Lung (tissue), 17 donors: ENCODE measurements at places on chromosomes 5 and 9.

DNA sequence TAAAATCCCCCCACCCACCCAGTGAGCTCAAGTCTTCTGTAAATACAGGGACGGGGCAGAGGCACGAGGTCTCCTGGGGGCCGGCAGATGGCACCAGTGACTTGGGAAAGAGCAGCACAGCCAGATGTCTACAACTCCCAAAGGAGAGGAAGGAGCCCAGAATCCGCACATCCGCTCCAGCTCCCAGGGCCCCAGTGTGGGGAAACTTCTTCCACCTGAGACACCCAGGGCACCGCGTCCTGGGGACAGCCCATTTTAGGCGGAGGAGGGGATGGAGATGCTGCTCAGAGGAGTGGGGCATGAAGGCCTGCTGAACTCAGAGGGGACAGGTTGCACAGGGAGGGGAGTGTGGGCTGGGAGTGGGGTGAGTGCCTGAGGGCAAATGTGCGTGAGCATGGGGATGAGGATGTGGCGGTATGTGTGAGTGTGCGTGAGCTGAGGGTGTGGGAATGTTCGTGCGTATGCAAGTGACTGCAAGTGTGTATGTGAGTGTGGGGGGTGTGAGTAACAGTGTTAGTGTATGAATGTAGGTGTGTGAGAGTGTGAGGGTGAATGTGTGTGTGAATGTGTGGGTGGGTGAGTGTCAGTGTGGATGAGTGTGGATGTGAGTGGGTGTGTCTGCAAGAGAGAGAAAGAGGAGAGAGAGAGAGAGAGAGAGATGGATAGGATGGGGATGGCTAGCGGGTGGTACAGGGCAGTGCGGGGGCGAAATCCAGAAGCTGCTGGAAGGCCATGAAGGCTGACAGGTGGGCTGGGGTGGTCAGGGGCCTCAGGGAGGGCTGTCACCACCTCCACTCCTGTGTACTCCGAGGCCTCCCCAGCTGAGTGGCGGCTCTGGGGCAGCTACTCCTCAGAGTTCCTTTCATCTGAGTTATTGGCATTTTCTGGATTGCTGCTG lies 63.5 kb downstream of the DUSP1 start:
- peak; percentile 81 for DNase-seq

GRCh38 chr9:118000581-118000980 lies 296.4 kb downstream of the TLR4 start:
- no peak for DNase-seq

GRCh38 chr5:154411338-154411737 lies 34.5 kb upstream of the SAP30L start:
- DNase-seq: no peak

DNA sequence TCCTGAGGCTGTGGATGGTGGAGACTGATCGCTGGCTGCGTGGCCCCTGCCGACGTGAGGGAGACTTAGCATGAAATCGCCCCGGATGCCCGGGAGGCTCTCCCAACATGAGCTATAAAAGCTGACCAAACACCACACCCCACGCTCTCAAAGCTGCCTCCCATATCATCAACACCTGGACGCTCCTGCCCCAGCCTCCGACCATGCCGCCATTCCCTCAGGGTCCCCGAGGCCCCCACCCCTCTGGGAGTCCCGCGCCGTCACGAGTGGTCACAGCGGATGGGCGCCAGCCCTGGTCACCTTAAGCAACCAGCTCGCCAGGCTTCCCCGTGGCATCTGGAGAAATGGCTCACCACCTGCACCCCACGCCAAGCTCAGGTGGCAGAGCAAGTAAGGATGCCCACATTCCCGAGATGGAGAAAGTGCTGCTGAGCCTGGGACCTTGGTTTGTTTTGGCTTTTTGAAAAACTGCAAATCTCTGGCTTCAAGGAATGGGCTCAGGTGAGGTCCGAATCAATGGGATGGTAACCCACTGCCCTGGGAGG lies 196.0 kb downstream of the MED10 start:
- no peak for DNase-seq

GRCh38 chr9:84297162-84297821 lies 43.3 kb downstream of the SLC28A3 start:
- DNase-seq: no peak

DNA sequence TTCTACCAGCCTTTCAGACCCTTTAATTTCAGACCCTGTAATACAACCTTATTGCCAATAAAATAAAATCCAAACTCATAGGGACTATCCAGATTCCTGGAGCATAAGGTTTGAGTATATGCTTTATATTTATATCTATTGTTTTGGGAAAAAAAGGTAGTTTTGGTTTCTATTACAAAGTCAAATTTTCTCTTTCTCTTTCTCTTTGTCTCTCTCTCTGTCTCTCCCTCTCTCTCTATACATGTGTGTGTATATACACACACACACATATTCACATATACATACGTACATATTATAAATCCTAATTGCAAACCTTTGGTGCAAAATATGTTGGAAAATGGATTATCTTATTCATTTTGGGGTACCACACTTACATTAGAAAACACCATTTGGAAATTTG lies 39.0 kb downstream of the TMEM232 start:
- DNase-seq: no peak

DNA sequence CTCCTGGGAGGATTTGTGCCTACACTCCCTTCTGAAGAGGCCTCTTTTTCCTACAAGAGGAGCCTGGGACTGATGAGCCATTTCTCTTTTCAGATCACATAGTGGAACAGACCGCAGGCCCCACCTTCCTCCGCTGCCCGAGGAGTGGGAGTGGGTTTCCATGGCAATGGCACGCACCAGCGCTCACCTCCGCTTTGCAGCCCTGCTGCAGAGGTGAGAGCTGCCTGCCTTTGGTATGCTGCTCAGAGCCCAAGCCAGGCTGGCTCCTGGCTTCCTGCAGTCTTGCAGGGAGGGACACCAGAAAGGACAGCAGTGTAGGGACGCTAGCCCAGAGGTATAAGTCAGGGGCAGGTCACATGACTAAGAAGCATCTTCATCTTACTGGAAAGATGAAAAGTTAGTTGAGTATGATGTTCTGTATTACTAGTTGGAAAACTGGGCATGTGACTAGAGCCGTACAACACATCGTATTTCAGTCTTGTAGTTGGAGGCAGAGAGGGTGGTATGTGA lies 12.4 kb downstream of the PTTG1 start:
- DNase-seq: peak; percentile 80

GRCh38 chr9:134215699-134216448 lies 51.5 kb upstream of the RNU6ATAC start:
- peak; percentile 88 for DNase-seq

GRCh38 chr9:119968836-119969707 lies 599.8 kb upstream of the BRINP1 start:
- peak; percentile 60 for DNase-seq

- no peak for DNase-seq
These were observed 7.4 kb upstream of the ADAM19 start for GRCh38 chr5:157582731-157583620.

- no peak for DNase-seq
These were observed 3.2 kb downstream of the LRRC26 start for GRCh38 chr9:137166380-137167229.

- DNase-seq: no peak
These were observed 41.7 kb downstream of the B4GALT1 start for GRCh38 chr9:33125461-33125860.

GRCh38 chr9:19298436-19299000 lies 68.0 kb downstream of the DENND4C start:
- no peak for DNase-seq

GRCh38 chr5:154421868-154422267 lies 23.9 kb upstream of the SAP30L start:
- DNase-seq: no peak

DNA sequence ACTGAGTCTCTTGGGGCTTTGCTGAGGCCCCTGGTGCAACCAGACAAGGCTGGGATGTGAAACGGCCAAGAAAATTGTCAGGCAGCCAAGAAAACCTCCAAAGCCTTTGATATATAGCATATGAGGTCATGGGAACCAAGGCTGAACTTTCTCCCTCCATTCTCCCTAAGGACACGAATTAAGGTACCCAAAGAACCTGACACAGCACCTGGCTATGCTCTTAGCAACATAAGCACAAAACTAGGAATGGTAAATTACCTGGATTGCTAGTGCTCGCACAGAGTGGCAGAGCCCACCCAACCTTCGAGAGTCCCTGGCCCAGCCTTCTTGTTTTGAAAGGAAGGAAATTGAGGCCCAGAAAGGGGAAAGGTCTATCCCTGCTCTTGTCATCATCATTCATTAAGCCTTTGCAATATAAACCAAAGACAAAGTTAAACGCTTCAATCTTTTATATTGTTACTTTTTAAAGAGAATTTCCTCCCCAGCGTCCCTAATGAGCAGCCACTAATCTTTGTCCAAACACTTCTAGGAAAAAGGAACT lies 220.0 kb upstream of the NR4A3 start:
- DNase-seq: peak; percentile 34

- DNase-seq: no peak
These were observed 544 bp downstream of the FNBP1 start for GRCh38 chr9:130042406-130042884.

- no peak for DNase-seq
These were observed 92.4 kb upstream of the IFNK start for GRCh38 chr9:27431543-27432147.

DNA sequence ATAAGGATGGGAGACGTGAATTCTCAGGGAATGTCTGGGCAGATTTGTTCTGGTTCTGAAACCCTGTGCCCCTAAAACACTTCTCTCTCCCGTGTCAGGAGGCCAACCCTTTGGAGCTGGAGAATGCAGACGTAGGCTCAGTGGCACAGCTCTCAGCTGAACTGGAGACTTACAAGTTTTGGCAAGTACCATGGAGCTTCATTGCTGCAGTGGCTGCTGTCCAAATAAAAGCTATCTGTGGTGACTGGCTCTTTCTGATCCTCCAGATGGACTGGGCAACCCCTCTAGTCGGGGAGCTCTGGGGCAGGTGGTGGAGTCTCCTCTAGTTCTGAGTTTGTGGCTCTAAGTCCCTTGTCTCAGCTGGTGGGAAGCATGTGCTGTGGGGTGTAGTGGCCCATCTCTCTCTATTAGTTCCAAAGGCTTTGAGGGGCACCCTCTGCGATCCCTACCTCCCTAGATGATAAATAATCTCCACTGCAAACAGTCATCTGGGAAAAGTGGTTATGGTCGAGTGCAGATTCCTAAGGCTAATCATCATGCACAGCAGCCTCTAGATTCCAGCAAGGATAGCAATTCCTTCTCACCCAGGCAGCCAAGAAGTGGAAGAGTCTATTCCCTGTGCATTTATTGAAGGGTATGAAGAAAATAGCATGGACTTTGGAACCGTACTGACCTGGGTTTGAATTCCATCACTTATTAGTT lies 204.2 kb upstream of the KLF4 start:
- no peak for DNase-seq

DNA sequence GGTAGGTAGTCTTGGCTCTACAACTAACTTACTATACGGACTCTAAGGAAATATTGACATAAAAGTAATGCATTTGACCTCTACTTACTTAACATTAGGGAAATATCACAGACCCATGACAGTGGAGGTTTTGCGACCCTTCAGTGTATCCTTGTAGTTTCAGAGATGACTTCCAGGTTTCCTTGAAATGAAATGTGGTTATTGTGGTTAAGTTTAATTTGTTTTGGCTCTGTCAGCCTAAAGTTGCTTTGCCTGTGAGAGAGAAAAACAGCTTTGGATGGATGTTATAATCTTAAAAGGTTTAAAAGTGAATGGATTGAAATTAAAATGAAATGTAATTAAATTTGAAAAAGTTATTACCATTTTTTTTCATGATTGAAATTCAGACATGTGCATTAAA lies 42.9 kb downstream of the LRRTM2 start:
- DNase-seq: no peak

- DNase-seq: no peak
These were observed 124.7 kb downstream of the WNK2 start for GRCh38 chr9:93308676-93309075.

- DNase-seq: peak; percentile 48
These were observed 4.2 kb downstream of the ADAM19 start for GRCh38 chr5:157571357-157571827.
